ENCODE measurements at places on chromosomes 13 and 19. TPM values are rescaled to one million over a fixed set of nuclear protein-coding genes. Genes with fewer than 3 reads are reported as not detected.

GRCh38 chr13:98970330-98970729 is 7.5 kb downstream of the DOCK9 start:
- no peak for DNase-seq

- no peak for DNase-seq
These were observed 370.2 kb downstream of the KCTD12 start for GRCh38 chr13:76516013-76516412.

DNA sequence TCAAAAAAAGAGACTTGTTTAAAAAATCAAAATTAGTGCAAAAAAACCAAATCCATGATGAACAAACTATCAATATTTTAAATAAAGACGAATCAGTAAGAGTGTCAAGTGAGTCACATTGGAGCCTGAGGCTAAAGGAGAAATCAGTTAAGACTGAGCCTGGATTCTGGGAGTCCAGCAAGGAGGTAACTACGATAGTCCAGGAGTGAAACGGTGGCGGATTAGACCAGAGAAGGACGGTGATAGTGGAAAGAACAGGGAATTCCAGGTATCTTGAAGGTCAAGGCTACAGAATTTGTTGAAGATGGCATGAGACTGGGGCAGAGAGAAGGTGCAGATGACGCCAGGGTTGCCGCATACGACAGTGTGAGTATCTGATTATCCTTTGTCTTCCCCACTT is 7.0 kb upstream of the NPAS1 start:
- DNase-seq = no peak

DNA sequence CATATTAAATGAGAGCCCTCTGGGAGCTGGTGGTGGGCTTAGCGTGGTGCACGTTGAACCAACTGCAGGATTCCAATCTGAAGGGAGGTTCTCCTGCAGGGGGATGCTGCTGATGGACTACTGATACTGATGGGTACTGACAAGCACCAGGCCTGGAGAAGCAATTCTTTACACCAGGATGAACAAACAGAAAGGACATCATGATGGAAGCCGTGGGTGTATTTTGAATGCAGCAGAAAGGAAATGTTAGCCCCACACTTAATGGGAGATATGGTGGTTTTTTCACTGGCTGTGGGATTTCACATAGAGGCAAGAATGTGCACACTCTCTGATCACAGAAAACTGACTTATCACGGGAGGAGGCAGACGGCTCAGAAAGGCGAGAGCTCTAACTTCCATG is 299.7 kb downstream of the TEX29 start:
- no peak for DNase-seq

The SELENOV gene
- 0.41 TPM for total RNA-seq

All from frontal cortex (tissue), 4 donors.